ENCODE measurements at places on chromosomes 3 and 15.

DNA sequence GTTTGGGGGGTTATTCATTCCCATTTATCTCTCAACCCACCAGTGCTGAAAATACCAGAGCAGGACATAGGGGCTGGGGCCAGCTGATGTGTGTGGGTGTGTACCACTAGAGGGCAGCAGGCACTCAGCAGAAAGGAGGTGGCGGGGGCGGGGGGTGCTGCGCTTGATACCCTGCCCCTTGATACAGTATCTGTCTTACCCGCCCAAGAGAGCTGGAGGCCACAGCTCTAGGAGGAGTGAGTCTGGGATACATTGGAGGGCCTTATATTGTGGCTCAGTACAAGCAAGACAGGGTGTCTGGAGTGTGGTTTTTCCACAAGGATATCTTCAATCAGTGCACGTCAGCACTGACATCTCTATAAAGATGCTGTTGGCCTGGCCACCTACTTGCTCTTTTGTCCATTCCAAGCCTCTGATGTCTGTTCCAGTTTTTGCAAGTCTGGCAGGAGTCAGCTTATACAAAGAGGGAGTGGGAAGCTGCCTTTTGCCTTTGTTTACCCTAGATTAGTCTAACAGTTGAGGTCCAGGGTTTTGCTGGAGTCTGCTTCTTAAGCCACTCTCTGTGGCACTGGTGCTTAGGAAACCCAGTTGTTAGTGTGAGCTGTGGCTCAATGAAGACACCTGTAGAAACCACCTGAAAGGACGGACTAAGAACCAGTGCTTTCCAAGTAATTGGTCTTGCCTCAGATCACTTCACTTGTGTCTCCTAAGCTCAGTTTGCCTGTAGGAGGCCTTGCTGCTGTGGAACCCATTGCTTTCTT lies 1.5 kb upstream of the RBM15B start:
- DNase-seq = peak; percentile 52

GRCh38 chr15:90594301-90594738 lies 64.6 kb downstream of the CRTC3 start:
- no peak for DNase-seq

DNA sequence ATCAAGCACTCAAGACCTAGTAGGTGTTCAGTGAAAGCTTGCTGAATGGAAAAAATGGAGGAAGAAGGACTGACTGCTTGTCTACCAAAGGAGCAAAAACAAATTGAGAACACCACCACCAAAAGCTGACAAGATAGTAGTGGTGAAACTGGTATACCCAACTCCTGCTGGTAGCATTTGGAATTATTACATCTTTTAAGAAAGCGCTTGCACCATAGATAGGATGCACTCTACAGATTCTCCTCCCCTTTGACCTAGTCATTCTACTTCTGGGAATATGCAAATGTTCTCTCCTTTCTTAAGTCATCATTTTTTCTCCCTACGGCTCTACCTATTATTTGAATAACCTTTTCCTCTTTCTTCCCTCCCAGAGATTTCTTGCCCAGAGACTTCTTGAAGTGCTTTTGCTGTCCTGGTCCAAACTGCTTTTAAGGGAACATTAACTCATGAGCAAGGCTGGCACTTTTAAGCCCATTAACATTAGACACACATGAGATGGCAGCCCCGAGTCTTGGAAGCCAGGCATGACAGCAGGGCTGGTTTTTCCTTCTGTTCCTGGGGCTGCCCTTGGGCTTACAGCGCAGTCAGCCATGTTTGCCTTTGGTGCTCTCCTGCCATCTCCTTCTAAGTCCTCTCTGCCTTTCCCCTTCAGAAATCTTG lies 75.0 kb upstream of the TLE3 start:
- DNase-seq = no peak

DNA sequence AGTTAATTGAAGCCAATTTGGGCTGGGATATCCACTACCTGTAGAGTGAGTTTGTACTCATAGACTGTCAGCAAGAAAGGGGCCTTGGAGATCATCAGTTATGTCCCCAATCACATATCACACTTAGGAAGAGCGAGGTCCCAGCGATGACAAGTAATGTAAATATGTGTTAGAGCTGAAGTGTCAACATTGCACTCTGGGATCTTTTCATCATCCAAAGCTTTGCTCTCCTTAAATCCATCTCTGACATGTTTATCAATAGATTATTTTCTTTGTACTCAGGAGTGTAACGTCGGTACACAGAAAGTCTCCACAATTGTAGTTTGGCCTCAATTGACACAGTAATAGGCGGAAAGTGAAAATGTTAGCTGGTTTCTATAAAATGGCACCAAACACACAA lies 113.7 kb upstream of the TPRG1 start:
- DNase-seq = no peak

DNA sequence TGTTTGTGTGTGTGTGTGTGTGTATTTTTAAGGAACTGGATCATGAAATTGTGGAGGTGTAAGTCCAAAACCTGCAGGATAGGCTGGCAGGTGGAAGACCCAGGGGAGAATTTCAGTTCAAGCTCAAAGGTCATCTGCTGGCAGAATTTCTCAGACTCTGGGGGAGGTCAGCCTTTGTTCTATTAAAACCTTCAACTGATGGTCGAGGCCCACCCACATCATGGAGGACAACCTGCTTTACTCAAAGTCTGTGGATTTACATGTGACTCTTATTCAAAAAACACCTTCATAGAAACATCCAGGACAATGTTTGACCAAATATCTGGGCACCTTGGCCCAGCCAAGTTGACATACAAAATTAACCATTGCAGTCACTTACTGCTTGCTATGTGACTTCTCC lies 157.2 kb downstream of the EDEM1 start:
- DNase-seq = no peak

- no peak for DNase-seq
These were observed 48.8 kb upstream of the MEIS2 start for GRCh38 chr15:37149146-37149545.

GRCh38 chr3:51311055-51311454 lies 74.0 kb upstream of the MANF start:
- no peak for DNase-seq

- DNase-seq = no peak
These were observed 116.1 kb downstream of the KLF13 start for GRCh38 chr15:31442699-31443111.

- no peak for DNase-seq
These were observed 19.5 kb downstream of the SENP2 start for GRCh38 chr3:185605566-185605965.

- no peak for DNase-seq
These were observed 54.4 kb downstream of the CD47 start for GRCh38 chr3:108036401-108036800.

DNA sequence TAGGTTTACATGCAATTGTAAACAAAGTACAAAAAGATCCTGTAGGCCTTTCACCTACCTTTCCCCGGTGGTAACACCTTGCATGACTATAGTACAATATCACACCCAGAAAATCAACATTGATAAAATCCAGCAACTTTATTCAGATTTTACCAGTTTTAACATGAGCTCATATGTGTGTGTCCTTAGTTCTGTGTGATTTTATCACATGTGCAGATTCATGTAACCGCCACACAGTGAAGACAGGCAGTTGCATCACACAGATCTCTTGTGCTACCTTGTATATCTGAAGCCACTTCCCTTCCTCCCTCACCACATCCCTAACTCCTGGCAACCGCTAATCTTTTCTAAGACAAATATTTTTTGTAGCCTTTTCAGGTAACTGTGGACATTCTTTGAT lies 183.5 kb upstream of the C2CD4B start:
- DNase-seq = no peak

DNA sequence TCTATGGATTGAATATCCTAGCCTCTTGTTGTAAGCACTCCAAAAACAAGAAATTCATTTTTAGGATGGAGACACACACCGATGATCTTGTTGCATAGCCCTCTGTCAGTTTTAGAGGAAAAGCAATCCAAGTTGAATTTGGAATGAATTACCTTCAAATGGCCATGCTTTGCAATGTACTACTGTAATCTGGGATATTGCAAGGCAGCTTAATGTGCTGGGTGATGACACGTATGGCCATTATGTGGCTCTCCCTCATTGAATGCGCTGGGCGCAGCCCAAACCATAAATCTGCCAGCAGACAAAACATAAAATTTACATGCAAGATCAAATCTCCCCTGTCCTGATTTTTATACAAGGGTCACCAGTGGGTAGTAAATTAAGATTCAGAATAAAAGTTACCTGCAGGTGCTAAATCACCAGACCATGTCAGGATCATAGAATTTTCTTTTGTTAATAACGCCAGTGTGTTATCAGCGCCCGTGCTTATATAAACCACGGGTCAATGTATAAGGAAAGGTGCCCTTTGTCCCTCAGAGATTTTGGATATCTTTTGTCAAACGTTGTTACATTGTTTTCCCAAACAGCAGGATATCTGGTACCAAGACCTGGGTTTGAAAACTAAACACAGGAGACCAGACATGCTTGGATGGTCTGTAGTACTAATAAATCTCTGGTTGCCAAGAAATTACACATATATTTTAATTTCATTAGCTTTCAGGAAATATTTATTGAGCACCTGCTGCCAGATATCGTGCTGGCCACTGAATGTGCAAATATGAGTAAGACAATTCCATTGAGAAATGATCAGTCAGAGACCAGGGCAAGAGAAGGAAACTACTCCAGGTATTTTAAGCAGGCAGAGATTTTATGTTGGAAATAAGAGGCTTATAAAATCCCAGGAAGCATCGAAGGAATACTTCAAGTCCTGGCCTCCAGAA lies 237.1 kb downstream of the EBLN2 start:
- no peak for DNase-seq

DNA sequence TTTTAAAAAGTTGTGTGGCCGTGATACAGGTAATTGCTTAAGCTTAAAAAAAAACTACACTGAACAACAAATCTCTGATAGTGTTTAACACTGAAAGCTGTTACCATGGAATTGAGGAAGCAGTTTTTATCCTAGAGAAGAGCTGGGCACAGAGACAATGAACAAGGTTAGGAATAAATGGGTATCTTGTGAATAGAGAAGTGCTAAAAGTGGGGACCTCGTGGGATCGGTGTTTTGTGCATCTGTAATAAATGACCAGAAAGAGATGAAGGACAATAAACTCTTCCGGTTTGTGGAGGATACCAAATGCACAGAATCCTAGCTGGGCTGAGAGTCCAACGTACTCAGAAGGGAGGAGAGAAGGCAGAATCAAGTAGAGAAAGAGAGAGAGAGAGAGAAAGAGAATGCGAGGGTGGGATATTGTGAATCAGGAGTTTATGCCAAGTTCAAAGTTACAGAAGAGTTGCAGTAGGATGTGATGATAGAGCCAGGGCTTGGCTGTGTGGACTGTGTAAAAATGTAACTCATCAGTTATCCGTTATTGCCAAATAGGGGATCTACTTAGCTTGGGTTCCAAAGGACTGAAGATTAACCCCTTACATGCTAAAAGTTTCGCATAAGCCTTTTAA lies 148.9 kb downstream of the IL20RB start:
- DNase-seq = no peak

- no peak for DNase-seq
These were observed 28.8 kb downstream of the LYSMD4 start for GRCh38 chr15:99704444-99704838.

GRCh38 chr3:52527039-52527731 lies 6.5 kb downstream of the NT5DC2 start:
- DNase-seq = no peak

DNA sequence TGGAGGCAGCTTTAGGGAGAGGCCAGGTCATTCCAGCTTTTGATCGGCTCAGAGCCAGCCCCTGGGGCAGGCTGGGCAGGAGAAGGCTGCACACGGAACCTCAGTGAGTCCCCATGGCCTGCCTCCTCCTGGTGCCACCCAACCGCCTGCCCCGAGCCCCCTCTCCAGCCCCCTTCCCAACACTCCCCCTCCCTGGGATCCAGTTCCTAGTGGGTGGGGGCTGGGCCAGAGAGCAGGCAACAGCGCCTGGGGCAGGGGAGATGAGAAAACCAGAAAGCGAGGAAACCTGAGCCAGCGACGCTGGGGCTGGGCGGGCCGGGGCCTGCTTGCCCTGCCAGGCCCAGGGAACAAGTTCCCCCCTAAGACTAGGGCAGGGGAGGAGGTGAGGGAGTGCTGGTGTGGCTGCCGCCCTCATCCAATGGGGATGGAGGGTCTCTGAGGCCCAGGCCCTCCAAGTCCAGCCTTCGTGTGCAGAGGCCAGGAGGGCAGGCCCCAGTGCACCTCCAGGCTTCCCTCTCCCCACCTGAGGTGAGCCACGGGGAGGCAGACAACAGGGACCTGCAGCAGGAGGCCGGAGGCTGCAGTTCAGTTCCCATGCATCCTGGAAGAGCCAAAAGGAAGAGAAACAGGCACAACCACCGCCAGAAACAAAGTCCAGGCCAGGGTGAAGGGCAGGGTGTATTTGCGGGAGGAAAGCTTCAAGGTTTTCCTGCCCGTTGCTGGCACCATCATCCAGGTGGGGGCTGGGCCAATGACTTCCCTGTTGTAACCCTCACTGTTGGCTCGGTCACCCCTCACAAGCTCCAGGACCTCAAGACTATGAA lies 4.0 kb upstream of the SEMA3F start:
- DNase-seq = peak; percentile 49

DNA sequence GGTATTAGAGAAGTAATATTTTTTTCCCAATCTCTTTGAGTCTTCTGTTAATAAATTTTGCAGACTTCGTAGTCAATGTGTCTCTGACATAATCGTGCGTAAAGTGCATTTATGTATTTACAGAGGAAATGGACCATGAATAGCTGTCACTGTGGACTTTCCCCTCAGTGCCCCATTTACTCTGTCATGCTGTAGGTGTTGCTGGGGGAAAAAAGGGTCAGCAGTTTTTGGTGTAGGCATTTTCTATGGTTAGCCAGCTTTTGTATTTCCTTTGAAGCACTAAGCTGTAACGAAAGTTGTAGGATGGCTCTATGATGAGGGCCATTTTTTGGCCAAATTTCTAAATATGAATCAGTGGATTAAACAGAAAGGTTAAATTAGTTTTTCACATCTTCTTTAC lies 598.4 kb downstream of the FGF12 start:
- no peak for DNase-seq

DNA sequence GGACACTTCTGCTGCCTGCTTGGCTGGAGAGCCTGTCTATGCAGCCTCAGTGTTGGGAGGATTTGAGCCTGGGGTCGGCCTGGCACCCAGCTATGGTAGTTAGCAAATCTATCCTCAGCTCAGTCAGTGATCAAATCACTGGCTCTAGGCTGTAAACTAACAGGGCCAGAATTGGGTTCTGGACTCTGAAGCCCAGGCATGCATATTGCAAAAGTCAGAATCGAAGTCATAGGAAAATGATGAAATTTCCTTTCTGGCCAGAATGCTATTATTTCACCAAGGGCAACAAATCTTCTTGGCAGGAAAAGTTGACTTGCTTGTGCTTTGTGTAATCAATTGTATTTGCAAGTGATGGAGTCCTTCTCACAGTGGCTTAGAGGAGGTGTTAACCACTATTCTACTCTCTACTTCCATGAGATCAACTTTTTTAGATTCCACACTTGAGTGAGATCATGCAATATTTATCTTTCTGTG lies 482.6 kb upstream of the TPRG1 start:
- DNase-seq = no peak

DNA sequence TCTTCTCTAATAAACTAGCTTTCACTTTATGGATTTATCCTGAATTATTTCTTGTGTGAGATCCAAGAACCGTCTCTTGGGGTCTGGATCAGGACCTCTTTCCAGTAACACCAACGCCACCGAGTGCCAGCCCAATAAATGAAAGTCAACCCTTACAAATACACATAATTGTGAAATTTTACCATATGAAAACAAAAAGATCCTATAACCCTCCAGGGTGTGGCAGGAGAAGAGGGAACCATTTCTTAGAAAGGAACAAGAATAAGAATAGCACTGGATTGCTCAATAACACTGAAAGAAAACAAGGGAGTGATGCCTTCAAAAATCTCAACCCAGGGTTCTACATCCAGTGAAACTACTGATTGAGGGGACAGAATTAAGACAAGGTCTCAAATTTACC lies 51.6 kb upstream of the ACKR4 start:
- DNase-seq = no peak

GRCh38 chr3:101813817-101814440 lies 34.9 kb downstream of the NXPE3 start:
- DNase-seq = no peak

GRCh38 chr3:49807431-49808114 lies 4.5 kb downstream of the INKA1 start:
- DNase-seq = no peak

Data from mesothelial cell of epicardium (in vitro differentiated cells).